ENCODE measurements at places on chromosomes 5 and 9. TPM values are rescaled to one million over a fixed set of nuclear protein-coding genes. Genes with fewer than 3 reads are reported as not detected.
A peak's percentile ranks its signal among the peaks of the same experiment; 100 is the strongest.

- no peak for DNase-seq
- H3K27ac ChIP-seq: no peak overlapping the region
- no peak overlapping the region for H3K4me3 ChIP-seq
- no peaks in the 10 kb centered on the region for H3K27me3 ChIP-seq
- no peaks in the 10 kb centered on the region for H3K36me3 ChIP-seq
Observed at GRCh38 chr5:41648996-41649395, 138.6 kb upstream of the PLCXD3 start.

DNA sequence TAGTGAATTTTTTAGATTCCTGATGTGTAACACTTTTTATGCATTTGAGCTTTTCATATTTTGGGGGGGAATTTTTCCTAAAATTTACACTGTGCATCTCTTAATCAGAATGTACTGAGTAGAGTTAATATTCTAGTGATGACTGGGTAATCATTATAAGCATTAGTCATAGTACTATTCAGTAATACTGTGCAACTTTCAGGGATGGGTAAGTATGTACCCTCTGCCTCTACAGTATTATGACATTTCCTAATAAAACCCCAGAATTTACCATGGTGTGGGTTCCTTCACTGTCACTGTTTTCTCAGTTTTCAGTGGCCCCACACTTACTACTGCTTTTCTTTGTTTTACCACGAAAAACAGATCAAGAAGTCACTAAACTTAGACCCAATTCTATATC lies 2.8 kb upstream of the CMYA5 start:
- no peak overlapping the region for H3K4me3 ChIP-seq
- no peak overlapping the region for H3K27ac ChIP-seq
- peaks cover 9% of the 10 kb centered on the region for H3K4me1 ChIP-seq
- DNase-seq: no peak
- peaks cover 35% of the 10 kb centered on the region for H3K36me3 ChIP-seq

DNA sequence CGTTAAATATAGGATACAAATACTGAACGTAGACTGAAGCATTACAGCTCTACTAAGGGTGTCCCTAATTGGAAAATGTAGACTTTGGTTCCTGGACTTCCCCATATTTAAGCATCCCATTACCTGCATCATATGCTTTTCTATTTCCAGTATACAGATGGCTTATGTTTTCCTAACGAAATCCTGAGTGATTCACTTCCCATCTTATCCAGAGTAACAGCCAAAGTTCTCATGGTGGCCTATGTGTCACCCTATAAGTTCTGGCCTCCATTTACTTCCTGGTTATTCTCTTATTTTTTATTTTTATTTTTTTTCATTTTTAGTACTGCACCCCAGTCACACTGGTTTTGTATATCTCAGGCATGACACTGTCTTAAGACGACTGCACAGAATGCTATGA lies 552.3 kb downstream of the PRDM9 start:
- no peak overlapping the region for H3K27ac ChIP-seq
- no peaks in the 10 kb centered on the region for H3K27me3 ChIP-seq
- no peak for DNase-seq
- H3K4me1 ChIP-seq: no peaks in the 10 kb centered on the region
- H3K4me3 ChIP-seq: no peak overlapping the region

- H3K27ac ChIP-seq: no peak overlapping the region
- H3K36me3 ChIP-seq: no peaks in the 10 kb centered on the region
- H3K4me1 ChIP-seq: no peaks in the 10 kb centered on the region
- H3K4me3 ChIP-seq: no peak overlapping the region
- DNase-seq: no peak
Observed at GRCh38 chr5:122585371-122585770, 189.5 kb upstream of the SNX2 start.

GRCh38 chr5:119828541-119828940 lies 199.2 kb downstream of the FAM170A start:
- H3K4me3 ChIP-seq: no peak overlapping the region
- H3K4me1 ChIP-seq: no peaks in the 10 kb centered on the region
- no peaks in the 10 kb centered on the region for H3K36me3 ChIP-seq
- DNase-seq: no peak
- H3K27me3 ChIP-seq: no peaks in the 10 kb centered on the region
- H3K27ac ChIP-seq: no peak overlapping the region

GRCh38 chr9:115591584-115591984 lies 473.6 kb upstream of the TNC start:
- no peaks in the 10 kb centered on the region for H3K4me1 ChIP-seq
- no peak overlapping the region for H3K4me3 ChIP-seq
- H3K27me3 ChIP-seq: no peaks in the 10 kb centered on the region
- no peak for DNase-seq
- no peak overlapping the region for H3K27ac ChIP-seq
- H3K36me3 ChIP-seq: no peaks in the 10 kb centered on the region

- peak overlapping the region; percentile 87 for H3K27ac ChIP-seq
- peaks cover 54% of the 10 kb centered on the region for H3K4me1 ChIP-seq
- no peaks in the 10 kb centered on the region for H3K27me3 ChIP-seq
- DNase-seq: peak; percentile 59
- peak overlapping the region; percentile 76 for H3K4me3 ChIP-seq
Observed at GRCh38 chr5:119269061-119269944, 86.5 kb upstream of the TNFAIP8 start.

GRCh38 chr9:134064711-134065110 lies 3.1 kb downstream of the BRD3 start:
- no peak overlapping the region for H3K4me3 ChIP-seq
- DNase-seq: no peak
- H3K27ac ChIP-seq: no peak overlapping the region
- peaks cover 9% of the 10 kb centered on the region for H3K36me3 ChIP-seq
- H3K4me1 ChIP-seq: peaks cover 7% of the 10 kb centered on the region
- peaks cover 8% of the 10 kb centered on the region for H3K27me3 ChIP-seq

- H3K36me3 ChIP-seq: no peaks in the 10 kb centered on the region
- no peak overlapping the region for H3K27ac ChIP-seq
- no peaks in the 10 kb centered on the region for H3K4me1 ChIP-seq
- DNase-seq: no peak
Observed at GRCh38 chr5:33046091-33046490, 335.0 kb downstream of the NPR3 start.

DNA sequence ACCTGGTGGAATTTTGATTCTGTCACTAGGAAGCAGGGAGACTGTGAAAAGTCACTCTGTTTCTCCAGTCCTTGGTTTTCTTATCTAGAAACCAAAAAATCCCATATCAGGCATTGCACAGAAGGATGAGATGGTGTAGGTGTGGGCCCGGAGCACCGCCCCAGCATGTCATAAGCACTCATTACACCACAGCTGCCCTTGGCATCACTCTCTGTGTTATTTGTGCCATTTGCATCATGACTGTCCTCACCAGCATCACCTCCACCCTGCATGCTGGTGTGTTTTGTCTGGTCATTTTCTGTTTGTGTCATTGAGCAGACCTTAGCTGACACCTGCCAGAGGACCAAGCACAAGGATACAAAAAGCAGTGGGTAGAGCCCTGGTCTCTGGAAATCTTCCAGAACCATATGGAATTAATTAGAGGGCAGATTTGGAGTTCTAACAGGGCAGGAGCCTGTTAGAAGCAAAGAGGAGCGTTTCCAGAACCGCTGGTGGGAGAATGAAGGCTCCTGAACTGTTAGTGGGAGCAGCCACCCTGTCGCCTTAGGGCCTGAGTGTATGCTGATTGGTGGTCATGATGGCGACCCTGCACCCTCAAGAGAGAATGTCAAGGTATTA lies 99.3 kb downstream of the AMBP start:
- no peak overlapping the region for H3K27ac ChIP-seq
- no peaks in the 10 kb centered on the region for H3K27me3 ChIP-seq
- no peak overlapping the region for H3K4me3 ChIP-seq

DNA sequence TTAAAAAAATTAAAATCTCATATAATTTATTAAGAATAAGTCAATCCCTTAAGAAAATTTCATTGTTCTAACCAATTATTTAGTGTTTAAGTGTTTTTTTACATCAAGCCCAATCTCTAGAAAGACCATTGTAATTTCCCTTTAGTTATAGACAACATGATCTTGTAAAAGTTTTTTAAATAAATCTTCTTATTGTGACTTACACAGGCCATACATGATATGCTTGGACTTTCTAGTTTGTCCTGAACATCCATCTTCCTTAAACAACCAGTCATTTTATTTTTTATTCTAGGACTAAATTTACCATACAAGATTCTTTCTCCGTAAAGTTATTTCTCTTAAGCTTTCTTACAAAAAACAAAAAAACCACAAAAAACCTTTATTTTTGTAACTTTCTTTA lies 126.5 kb upstream of the MAST4 start:
- no peaks in the 10 kb centered on the region for H3K4me1 ChIP-seq
- H3K4me3 ChIP-seq: no peak overlapping the region
- no peaks in the 10 kb centered on the region for H3K27me3 ChIP-seq
- no peak overlapping the region for H3K27ac ChIP-seq
- DNase-seq: no peak

GRCh38 chr5:103441523-103441922 lies 121.1 kb downstream of the NUDT12 start:
- no peak overlapping the region for H3K4me3 ChIP-seq
- H3K4me1 ChIP-seq: no peaks in the 10 kb centered on the region
- H3K27me3 ChIP-seq: no peaks in the 10 kb centered on the region
- H3K27ac ChIP-seq: no peak overlapping the region
- DNase-seq: no peak

- H3K4me1 ChIP-seq: no peaks in the 10 kb centered on the region
- H3K36me3 ChIP-seq: no peaks in the 10 kb centered on the region
- H3K4me3 ChIP-seq: no peak overlapping the region
- no peak for DNase-seq
- no peaks in the 10 kb centered on the region for H3K27me3 ChIP-seq
Observed at GRCh38 chr9:4923141-4923540, 61.9 kb upstream of the JAK2 start.

DNA sequence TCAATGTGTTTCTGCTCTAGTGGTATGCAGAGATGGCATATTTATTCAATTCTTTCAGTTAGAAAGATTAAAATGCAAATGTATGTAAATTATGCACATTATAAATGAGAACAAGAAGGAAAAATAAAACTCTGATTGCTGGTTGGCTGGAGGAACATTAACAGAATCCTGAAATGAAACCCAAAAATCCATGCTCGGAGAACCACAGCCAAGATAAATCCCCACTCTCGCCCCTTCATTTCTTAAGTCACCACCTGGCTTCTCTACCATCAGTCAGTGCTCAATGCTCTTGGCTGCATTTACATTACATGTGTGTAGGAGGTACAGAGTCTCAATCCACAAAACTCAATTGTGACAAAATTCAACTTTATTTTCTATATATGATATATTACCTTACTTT lies 184.9 kb downstream of the TRIM36 start:
- no peaks in the 10 kb centered on the region for H3K4me1 ChIP-seq
- no peak for DNase-seq
- no peaks in the 10 kb centered on the region for H3K27me3 ChIP-seq
- H3K4me3 ChIP-seq: no peak overlapping the region
- no peaks in the 10 kb centered on the region for H3K36me3 ChIP-seq
- no peak overlapping the region for H3K27ac ChIP-seq

The PRR16 gene
- 0.05 TPM for total RNA-seq

The COL27A1 gene
- total RNA-seq: 12.6 TPM

The SELENOP gene
- 115 TPM for total RNA-seq

All from thymus (tissue), 14 donors.